Iris pigment epithelial cell (primary cell): ENCODE measurements at places on chromosomes 12 and 14.

DNA sequence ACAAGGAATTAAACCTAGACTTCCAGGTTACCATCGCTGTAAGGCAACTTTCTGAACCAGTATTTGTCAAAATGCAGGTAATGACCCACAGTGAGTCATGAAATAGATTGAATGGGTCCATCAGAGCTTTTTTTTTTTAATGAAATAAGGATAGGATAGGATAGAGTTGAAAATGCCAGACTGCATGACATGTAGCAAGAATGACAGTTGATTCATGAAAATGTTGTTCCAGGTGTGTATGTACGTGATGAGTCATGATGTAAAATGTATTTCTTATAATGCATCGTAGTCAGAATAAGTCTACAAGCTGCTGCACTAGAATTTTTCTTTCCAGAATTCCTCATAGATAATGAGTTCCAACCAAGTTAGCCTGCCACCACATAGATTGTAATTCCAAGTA, 184.4 kb upstream of the BCL2L14 start:
- no peak for DNase-seq

- DNase-seq, result peak; percentile 48
Measured at GRCh38 chr12:80190001-80190400, 90.7 kb downstream of the OTOGL start.

DNA sequence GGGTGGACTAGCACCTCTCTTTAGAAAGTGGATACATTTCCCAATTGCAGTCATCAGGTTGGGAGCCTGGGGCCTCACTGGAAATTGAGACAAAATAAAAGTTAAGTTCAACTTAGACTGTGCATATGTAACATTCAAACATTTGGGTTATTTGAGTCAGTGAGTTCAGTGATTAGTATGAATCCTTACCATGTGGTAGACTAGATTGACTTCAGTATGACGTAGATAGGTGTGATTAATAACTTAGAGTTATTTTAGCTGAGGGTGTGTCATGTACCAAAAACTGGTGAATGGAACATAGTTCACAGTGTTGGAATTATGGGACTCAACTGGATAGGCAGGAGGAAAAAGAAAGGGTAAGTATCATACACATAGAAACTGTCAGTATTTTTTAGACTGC, 8.0 kb upstream of the SSTR1 start:
- no peak for DNase-seq

GRCh38 chr12:85155791-85156190, 119.6 kb downstream of the LRRIQ1 start:
- DNase-seq, result peak; percentile 40

GRCh38 chr12:25071366-25071765, 122.5 kb upstream of the BCAT1 start:
- no peak for DNase-seq

GRCh38 chr12:112252184-112252583, 126.8 kb downstream of the TRAFD1 start:
- peak; percentile 80 for DNase-seq

DNA sequence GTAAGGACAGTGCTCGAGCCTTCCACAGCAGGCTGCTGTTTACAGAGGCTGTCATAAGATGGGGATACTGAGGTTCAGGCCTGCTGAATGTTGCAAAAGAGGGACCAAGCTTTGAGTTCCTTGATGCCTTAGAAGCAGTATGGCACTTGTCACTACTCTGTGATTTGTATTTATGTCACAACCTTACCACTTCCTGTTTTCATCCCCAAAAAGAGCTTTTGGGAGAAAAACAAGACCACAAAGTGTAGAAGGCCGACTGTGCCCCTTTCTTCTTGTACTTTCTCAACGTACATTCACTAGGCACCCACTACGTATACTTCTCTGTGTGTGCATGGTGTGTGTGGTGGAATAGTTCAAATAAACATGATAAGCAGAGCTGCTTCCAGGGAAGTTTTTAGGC, 90.1 kb downstream of the DRAM1 start:
- no peak for DNase-seq

GRCh38 chr14:105059035-105059924, 6.0 kb downstream of the GPR132 start:
- no peak for DNase-seq

DNA sequence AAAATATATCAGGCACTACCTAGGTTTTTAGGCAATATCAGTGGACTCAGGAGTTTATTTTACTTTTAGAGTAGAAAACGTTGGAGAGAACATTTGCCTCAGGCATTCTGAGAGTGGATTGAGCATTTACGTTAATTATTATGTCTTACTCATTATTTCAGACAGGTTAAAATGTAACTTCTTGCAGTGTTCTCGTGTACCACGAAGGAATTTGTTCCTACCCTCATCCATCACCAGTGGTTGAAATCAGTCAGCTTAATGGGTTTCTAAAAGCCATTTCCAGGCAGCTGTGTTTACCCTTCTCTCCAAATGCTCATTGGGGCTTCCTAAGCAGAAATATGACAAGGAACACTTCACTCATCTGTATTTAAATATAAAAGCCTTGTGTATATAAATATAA, 9.1 kb upstream of the LDHB start:
- DNase-seq, result no peak

DNA sequence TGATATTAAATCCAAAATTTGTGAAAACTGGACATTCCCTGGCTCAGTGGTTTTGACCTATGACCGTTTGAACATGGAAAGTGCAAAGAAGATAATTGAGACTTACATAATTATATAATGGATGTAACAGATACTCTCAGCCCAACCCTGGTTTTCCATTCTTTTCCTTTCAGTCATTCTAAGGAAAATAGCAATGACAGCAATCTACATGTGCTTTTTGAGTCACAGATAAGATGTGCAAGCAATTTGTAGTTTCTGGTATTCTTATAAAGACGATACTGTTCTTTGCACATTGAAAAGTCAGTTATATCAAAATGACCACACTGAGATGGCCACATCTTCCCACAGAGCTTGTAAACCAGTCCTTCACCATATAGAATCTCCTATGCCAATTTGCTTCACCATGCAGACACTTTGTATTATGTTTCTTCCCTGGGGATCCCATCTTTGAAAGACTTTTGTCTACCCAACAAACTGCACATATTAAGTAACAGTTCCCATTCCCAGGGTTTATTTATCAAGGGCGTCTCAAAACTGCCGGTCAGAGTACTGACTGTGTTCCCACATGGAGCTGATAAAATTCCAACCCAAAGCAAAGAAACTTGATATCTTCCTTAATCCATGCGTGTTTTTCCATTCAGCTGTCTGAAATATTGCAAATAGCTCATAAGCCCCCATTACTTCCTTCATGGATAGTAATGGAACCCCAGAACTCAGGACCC, 34.8 kb downstream of the PLXNC1 start:
- DNase-seq, result no peak

DNA sequence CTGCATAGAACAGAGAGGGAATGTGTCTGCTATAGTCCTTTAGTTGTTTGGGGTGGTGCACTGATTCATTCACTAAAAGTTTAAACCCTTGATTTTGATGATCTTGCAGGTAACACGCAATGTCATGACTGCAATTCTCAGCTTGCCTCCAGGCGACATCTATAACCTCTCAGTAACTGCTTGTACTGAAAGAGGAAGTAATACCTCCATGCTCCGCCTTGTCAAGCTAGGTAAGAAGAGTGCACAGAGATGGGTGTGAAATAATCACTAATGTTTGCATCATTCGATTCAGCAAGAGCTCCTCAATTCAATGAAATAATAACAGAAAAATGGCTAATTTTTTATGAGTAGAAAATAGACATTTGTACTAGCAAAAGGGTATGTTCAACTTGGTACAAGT, 203.7 kb downstream of the PTPRO start:
- DNase-seq, result no peak

GRCh38 chr12:25959071-25959961, 834 bp downstream of the RASSF8 start:
- peak; percentile 93 for DNase-seq

DNA sequence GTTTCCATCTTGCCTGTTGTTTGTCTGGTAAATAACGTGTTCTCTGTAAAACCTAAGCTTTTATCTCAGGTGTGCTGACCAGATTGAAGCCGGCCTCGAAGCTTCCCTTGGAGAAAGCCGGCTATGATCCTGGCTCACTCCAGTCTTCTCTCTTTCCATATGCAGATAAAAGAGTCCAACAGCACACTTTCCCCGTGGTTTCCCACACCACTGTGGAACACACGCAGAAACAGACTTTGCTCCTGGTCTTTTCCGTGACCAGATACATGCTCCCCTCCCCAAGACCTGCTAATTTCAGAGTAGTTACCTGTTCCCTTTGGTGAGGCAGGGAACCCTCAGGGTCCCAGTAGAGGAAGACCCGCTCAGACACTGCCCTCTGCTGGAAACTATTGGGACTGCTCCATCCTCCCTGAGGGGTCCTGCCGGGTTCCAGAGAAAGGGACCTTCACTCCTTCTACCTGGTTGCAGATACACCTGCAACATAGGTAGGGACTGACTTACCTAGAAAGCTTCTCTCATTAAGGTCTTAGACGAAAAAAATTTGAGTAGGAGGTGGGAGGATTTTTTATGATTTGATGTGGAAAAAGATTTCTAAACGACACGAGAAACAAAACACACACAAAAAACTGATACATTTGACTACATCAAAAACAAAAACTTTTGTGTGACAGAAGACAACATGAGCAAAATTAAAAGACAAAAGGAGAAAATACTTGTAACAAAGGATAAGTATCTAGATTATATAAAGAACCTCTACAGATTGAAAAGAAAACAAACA, 415.4 kb upstream of the CCDC196 start:
- DNase-seq, result no peak

- peak; percentile 93 for DNase-seq
Measured at GRCh38 chr14:54565785-54566409, 1.0 kb upstream of the SAMD4A start.

GRCh38 chr12:59388694-59389093, 207.1 kb upstream of the SLC16A7 start:
- no peak for DNase-seq
